ENCODE measurements at places on chromosomes 13 and 19.

DNA sequence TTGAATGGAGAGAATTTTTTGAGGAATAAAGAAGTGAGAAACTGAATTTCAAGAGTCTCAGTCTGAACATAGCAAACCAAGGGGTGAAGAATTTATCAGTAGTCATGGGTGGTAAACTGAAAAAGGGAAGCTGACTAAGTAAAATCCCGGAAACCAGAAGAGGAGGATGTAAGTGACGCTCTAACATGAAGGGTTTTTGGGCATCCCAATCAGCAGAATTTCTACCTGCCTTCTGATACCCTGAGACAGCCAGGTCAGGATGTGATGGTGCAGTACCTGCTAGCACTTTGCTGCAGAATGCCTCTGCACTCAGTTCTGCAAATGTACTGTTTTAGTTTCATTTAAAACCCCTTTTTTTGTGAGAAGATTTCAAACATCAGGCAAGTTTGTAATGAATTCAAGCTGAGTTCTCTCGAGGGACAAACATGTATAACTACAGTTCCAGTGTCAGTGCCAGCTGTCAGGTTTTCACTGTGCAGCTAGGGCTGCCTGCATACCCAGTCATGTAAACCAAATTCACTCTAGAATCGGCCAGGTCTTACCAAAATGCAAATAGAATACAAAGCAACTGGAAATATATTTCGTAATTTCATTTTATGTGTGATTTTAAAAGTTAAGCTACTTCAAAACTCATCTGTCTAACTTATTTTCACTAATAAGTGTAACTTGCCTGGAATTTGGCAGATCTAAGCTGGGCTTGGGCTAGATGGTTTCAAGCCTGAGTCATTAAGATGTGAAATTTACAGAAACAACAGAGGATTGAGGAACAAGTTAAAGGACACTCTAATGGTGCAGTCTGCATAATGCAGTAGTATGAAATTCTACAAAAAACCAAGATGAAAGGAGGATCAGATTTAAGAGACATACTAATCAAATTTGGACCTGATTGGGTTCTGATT is 13.8 kb downstream of the METTL21C start:
- DNase-seq, result no peak

DNA sequence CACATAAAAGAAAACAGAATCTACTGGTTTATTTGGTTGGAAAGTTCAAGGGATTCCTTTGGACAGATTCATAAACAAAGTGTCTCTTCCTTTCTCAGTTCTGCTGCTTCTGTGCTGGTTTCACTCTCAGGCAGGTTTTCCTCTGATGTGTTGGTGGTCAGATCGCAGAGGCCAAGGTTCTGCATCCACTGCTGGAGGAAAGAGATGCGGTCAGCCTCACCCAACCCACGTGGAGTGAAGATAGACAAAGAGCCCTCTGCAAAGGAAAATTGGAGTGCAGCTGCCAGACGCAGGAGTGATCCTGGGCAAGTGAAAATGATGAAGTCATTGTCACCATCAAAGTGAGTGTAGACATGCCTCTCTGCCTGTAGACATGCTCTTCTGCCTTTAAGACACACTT is 352.0 kb downstream of the TSHZ3 start:
- no peak for DNase-seq

GRCh38 chr13:99969919-99970650 is 1.5 kb downstream of the ZIC5 start:
- DNase-seq, result peak; percentile 80

- no peak for DNase-seq
Measured at GRCh38 chr19:9456018-9456689, 20.8 kb upstream of the ZNF266 start.

DNA sequence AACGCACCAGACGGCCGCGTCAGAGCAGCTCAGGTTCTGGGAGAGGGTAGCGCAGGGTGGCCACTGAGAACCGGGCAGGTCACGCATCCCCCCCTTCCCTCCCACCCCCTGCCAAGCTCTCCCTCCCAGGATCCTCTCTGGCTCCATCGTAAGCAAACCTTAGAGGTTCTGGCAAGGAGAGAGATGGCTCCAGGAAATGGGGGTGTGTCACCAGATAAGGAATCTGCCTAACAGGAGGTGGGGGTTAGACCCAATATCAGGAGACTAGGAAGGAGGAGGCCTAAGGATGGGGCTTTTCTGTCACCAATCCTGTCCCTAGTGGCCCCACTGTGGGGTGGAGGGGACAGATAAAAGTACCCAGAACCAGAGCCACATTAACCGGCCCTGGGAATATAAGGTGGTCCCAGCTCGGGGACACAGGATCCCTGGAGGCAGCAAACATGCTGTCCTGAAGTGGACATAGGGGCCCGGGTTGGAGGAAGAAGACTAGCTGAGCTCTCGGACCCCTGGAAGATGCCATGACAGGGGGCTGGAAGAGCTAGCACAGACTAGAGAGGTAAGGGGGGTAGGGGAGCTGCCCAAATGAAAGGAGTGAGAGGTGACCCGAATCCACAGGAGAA is 1.9 kb downstream of the PPP1R12C start:
- DNase-seq, result no peak
